ENCODE measurements at places on chromosomes 3 and 15.

DNA sequence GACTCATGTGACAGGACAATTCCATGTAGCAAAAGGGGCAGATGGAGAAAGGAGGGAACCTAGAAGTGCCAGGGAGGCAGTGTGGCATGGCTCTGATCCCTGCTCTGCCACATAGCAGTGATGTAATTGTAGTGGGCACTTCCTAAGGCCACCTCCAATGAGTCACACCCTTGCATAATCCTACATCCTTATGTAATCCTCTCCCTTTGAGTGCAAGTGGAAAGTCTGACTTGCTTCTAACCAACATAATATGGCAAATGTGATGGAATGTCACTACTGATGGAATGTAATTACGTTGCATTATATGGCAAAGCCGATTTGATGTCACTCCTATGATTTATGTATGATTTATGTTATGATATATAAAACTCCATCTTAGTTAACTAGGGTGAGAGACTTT lies 72.9 kb upstream of the ATP2C1 start:
- DNase-seq, result no peak

GRCh38 chr3:186896875-186897274 lies 33.5 kb upstream of the ST6GAL1 start:
- DNase-seq, result no peak

DNA sequence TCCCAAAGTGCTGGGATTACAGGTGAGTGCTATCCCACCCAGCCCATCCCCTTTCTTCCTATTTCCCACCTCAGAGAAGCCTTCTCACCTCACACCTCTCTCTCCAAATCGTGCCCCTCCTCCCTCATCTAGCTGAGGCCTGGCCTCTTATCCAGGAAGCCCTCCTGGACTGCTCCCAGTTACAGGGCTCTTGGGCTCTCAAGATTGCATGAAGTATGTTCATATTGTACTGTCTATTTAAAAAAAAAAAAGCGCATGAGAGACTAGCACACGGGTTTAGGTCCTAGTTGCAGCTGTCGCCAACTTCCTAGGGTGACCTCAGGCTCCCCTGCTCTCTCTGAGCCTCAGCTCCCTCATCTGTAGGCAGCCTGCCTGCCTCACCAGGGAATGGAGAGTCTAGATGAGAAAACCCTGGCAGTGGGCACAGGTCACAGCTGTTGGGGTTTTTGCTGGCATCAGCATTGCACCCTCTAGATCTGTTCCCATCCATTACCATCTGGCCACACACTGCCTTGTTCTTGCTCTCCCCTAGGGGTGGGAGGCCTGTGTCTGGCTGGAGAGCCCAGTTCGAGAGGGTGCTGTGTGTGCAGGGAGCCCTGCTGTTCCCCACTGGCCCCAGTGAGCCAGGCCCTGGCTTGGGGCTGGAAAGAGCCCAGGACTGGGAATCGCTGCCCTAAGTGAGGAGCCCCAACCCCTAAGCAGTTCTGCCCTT lies 24.2 kb upstream of the C15orf39 start:
- DNase-seq, result no peak

- no peak for DNase-seq
Observed at GRCh38 chr15:58568157-58568571, 136.4 kb downstream of the LIPC start.

DNA sequence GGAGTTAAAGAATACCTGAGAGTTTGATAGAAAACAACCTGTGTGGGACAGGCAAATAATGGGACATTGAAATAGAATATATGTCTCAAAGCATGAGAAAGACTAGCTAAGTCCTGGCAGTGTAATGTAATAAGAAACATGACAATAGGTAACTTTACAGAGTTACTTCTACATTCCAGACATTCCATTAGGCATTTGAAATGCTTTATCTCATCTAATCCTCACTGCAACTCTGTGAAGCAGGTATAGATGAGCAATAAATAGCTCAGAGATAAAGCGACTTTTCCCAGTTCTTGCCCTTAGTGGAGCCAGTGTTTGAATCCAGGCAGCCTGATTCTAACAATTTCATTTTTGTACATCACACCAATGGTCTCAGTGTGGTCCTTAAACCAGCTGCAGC lies 76.8 kb downstream of the CPNE4 start:
- DNase-seq, result no peak

GRCh38 chr15:71559616-71560015 lies 250.7 kb upstream of the NR2E3 start:
- DNase-seq, result no peak

GRCh38 chr3:60920519-60920918 lies 330.7 kb downstream of the FHIT start:
- no peak for DNase-seq

DNA sequence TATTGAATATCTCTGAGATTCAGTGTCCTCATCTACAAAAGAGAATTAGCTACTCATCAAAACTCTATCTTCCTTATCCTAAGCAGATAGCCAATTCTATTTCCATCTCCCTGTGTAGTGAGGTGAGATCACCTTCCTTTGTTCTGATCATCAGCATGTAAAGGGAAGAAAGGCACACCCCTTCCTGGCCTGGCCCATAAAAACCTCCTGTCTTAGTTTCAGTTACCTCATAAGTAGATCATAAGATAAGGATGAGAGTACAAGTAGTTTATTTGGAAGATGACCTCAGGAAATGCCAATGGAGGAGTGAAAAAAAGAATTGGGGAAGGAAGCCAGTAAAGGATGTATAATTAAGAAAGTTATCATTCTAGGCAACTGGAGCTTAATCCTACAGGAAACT lies 114.5 kb upstream of the GADL1 start:
- no peak for DNase-seq

DNA sequence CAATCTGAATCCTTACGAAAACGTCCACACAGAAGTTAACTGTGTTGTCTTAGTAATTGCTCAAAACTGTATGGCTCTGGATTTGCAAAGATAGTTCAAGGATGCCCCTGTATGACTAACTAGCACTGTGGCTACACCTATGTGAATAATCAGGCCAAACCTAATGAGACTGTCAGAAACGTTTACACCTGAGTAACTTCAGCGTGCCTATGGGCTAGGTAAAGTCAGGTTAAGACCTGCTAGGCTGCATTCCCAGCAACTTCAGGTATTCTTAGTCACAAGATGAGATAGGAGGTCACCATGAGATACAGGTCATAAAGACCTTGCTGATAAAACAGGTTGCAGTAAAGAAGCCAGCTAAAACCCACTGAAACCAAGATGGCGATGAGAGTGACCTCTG lies 87.8 kb upstream of the PLXND1 start:
- no peak for DNase-seq

- DNase-seq, result no peak
Observed at GRCh38 chr15:82737975-82738374, 28.3 kb upstream of the AP3B2 start.

- no peak for DNase-seq
Observed at GRCh38 chr3:71225951-71226564, 357.5 kb downstream of the FOXP1 start.

DNA sequence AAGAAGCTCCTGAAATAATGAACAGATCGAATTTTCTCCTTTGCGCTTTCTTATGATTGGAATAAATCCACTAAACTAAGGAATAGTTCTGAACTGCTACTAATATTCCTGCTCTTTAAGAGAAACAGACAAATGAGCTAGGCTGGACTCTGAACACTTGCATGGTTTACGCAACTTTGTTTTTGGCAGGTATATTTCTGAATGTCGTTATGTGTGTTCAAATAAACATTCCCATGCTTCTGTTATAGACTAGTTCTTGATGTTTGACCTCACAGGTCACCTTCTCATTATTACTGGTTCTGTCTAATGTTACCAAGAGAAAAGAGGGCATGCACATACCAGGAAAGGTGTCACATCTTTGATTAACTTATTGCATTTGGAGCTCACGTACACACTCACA lies 418.2 kb downstream of the EPHB1 start:
- no peak for DNase-seq

- no peak for DNase-seq
Observed at GRCh38 chr15:31032961-31033371, 41.5 kb upstream of the MTMR10 start.

GRCh38 chr3:139695007-139695406 lies 17.2 kb upstream of the NMNAT3 start:
- DNase-seq, result no peak

DNA sequence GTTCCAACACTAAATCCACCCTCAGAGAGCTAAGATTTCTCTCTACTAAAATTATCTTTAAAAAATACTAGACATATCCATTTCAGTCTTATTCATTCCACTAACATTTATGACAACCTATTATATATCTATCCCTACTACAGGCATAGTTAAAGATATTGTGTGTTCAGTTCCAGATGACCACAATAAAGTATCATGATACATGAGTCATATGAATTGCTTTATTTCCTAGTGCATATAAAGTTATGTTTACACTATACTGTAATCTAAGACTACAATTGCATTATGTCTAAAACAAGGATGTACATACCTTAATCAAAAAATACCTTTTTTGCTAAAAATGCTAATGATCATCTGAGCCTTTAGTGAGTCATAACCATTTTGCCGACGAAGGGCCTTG lies 19.4 kb downstream of the SHOX2 start:
- DNase-seq, result no peak

All from activated T-helper 1 cell treated with anti-CD3 and anti-CD28 coated beads, Interleukin-2, amount 50 U/mL, for 16 hours (primary cell).